Activated CD4-positive, alpha-beta T cell treated with anti-CD3 and anti-CD28 coated beads, Interleukin-2, amount 10 ng/mL, durations not matched to agents 7 days and 5 days (primary cell): ENCODE measurements at places on chromosomes 5 and 9.
A peak's percentile ranks its signal among the peaks of the same experiment; 100 is the strongest.

GRCh38 chr9:136292591-136293448 is 11.1 kb downstream of the CCDC187 start:
- no peak for DNase-seq

- DNase-seq = no peak
Measured at GRCh38 chr5:140978260-140978659, 12.0 kb downstream of the PCDHAC2 start.

DNA sequence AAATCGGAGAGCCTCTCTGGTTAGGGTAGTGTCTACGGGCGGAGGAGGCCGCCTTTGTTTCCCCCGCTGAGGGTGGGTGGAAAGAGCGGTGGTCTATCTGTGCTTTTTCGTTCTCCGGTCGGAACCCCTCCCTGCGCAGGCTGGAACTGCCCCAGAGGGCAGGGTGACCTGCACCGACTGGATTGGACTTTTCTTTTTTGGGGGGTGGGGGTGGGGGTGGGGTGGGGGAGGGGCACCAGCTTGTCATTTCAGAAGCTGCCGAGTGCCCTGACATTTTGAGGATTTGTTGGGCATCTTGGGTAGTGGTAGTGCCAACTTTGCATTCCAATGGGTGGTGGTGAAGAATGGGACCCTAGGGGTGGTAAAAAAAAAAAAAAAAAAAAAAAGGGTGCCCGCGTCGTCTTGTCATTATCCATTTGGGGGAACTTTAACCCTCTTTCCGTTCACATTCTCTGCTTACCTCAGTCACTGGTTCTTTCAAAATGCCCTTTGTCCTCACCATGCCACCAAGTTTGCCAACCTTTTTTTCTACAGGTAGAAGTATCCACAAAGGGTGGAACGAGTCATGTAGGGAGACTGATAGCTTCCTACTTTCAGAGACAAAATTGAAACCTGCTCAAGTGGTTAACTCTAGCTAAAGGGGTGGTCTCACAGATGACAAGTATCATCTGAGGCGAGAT is 1.3 kb downstream of the UBE2R2 start:
- DNase-seq = peak; percentile 14

- DNase-seq = no peak
Measured at GRCh38 chr9:16561121-16561520, 309.3 kb downstream of the BNC2 start.

- DNase-seq = no peak
Measured at GRCh38 chr5:126452477-126452876, 29.3 kb downstream of the GRAMD2B start.

DNA sequence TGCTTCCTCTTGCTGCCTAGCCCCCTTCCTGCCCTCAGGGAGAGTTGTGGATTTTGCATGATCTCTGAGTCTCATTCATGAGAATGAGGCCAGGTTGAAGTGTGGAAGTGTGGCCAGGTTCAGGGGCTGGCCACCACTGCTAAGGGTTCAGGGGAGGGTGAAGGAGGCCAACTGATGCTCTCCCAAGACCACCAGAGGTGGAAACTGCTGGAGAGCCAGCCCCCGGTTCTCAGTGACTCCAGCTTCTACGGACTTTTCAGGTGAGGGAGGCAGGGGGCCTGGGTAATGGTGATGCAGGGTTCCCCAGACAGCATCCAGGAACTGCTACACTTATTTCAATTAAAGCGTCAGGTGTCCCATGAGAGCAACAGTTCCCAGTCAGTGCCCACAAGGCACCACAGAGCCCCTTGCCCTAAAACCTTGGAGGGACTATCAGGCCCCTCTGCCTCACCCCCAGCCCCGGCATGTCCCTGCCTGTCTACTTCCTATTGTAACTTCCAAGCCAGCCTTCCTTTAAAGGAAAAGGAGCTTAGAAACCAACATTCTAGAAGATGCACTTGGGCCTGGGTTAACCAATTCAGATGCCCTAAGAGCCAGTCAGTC is 50.1 kb downstream of the AMBP start:
- DNase-seq = no peak

- DNase-seq = no peak
Measured at GRCh38 chr5:422323-423232, 20.4 kb upstream of the EXOC3 start.

GRCh38 chr9:121776001-121776738 is 124.7 kb downstream of the DAB2IP start:
- no peak for DNase-seq

DNA sequence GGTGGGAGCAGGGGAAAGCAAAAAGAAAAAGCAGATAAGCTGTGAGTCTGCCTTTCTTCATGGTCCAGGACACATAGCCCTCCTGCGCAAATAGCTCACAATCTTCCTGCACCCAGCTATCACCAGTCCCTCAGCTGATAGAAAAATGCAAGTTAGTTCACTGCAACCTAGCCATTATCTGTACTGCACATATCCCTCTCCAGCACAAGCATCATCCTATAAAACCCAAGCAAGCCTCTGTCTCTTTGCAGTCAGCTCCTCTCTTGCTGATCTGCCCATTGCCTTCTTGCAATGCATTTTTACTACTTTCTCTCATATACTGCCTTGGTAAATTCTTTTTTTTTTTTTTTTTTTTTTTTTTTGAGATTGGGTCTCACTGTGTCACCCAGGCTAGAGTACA is 20.0 kb upstream of the MSANTD3 start:
- no peak for DNase-seq

- no peak for DNase-seq
Measured at GRCh38 chr9:89888233-89888632, 283.4 kb downstream of the GADD45G start.
